Activated CD4-positive, alpha-beta T cell treated with anti-CD3 and anti-CD28 coated beads, Interleukin-2, Interleukin-6, amounts not matched to agents 100 ng/mL and 50 ng/mL, durations not matched to agents 16 hours and 8 hours (primary cell): ENCODE measurements at places on chromosomes 2 and 18.

DNA sequence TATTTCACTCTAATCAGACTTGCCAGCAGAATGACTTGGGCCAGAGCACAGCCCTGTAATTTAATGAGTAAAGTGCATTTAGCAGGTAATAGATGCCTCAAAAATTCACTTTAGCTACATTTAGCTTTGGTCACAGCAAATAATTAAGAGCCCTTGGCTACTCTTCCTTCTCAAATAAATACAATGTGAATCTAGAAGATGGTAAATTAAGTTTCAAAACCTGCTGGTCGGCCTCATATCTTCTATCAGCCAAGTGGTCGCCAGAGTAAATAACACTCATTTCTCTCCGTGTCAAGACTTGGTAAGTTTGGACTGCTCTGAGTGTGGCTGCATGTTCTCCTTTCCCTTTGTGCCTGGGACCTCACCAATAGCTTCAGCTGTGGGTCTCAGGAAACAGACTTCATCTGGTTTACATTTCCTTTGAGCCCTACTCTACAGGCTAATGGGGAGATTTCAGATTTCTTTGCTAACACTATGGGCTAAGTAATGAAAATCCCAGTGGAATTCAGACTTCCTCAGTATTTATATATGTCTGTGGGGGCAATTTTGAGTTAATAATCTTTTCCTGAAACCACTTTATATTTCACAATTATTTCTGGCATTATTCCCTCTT is 375.8 kb downstream of the RBM43 start:
- no peak for DNase-seq

DNA sequence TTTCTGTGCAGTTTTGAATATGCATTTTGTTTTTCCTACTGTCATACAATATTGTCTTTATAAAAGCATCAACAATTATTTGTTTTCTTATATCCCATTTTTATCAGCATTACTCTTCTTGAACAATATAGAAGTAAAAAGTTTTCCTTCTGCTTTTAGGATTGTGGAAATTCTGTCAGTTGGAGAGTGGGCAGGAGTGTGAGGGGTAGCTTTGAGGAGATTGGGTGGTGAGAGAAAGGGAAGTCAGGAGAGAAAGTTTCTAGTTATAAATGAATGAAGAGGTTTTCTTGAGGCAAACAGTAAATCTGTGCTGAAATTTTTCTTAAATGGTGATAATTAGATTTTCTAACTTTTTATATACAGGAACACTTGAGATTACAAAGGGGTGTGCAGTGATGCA is 151.7 kb upstream of the NOSTRIN start:
- no peak for DNase-seq

- DNase-seq: no peak
These were observed 39.7 kb upstream of the SOCS6 start for GRCh38 chr18:70249118-70249517.

GRCh38 chr2:33210626-33211025 is 263.9 kb downstream of the LTBP1 start:
- DNase-seq: no peak

DNA sequence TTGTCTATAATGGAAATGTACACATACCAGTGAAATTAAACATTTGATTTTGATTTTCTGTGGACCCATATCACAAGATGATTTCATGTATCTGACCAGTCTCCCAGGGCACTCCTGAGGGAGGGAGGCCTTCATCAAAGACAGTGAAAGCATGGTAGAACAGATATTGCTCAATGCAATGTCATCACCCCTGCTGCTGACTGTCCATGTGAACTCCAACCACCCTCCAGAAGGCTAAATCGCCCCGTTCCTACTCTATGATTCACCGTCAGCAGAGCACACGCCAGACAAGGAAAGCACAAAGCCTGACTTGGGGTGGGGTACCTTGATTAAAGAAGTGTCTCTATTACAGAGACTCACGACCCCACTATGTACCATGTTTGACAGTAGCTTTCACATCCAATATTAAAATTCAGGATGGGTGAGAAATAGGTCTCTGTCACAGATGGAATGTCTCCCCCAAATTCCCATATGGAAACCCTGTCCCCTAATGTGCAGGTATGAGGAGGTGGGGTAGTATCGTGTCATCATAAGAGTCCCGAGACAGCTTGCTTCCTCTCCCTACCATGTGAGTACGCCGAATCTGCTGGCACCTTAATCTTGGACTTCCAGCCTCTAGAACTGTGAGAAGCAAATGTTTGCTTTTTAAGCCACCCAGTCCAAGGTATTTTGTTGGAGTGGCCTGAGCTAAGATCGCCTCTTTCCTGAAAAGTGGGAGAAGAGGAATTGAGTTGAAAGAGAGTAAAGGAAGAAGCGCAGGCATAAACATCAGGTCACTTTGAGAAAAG is 42.4 kb downstream of the CYB5A start:
- DNase-seq: no peak

DNA sequence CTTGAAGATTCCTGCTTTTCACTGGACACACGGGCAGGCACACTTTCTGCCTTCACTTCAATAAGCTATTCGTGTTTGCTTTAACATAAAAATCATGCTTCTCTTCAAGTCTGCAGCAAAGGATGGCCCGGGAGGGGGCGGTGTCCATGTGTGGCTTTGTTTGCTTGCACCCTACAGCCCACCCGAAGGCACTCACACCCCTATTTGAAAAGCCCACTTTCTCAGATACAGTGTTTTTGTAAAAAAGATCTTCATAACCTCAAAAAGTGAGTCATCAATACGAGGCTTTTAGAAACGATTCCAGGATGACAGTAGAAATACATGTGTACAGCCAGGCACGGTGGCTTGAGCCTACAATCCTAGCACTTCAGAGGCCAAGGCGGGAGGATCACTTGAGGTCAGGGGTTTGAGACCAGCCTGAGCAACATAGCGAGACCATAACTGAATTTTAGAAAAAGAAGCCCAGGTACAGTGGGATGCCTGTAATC is 36.5 kb upstream of the HPCAL1 start:
- DNase-seq: no peak

DNA sequence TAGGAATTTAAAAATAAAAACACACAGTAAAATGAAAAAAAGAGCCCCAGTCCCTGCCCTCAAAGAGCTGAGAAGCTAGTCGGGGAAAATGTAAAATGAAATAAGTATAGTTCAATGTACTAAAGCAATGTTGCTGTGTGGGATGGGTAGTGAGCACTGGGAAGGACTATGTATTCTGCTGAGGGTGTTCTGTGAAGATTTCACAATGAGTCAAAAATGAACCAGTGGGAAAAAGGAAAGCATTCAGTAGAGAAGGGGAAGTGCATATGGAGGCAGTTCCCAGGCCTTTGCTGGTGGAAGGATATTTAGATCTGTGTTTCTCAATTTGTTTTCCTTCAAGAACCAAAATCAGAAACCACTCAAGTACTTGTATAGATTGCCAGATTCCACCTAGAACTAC is 1094.7 kb upstream of the KLHL29 start:
- no peak for DNase-seq

DNA sequence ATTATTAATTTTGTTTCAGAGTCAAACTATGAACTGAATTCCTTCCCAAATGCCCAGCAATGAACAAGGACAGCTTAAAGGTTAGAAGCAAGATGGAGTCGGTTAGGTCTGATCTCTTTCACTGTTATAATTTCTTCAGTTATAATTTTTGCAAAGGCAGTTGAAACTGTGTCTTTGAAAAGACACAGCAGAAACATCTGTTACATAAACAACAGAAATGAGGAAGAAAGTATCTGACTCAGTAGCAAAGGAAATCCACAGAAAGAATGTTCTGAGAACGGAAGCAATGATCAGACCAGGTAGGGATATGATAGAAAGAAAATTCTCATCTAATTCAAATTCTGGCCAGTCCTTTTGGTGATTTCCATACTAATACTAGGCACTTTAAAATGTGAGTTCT is 5.2 kb upstream of the RMC1 start:
- DNase-seq: no peak

DNA sequence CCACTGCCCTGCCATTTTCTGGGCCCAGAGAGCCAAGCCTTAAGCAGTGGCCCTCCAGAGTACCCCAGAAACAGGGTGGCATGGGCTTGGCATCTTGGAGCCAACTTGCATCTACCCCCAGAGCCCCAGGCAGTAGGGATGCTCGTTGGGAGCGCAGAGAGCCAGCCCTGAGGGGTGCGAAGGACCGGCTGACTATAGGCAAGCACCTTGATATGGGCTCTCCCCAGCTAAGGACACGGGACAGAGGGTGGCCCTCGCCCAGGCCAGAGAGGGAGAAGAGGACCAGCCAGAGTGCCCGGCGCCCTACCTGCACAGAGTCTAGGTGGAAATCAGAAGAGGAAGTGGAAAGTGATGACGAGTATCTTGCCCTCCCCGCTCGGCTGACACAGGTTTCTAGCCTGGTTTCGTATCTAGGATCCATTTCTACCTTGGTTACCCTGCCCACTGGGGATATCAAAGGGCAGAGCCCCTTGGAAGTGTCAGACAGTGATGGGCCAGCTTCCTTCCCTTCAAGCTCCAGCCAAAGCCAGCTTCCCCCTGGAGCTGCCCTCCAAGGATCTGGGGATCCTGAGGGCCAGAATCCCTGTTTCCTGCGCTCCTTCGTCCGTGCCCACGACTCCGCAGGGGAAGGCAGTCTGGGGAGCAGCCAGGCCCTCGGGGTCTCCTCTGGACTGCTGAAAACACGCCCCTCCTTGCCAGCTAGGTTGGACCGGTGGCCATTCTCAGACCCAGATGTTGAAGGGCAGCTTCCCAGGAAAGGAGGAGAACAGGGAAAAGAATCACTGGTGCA is 16.2 kb downstream of the CEP68 start:
- DNase-seq: no peak

DNA sequence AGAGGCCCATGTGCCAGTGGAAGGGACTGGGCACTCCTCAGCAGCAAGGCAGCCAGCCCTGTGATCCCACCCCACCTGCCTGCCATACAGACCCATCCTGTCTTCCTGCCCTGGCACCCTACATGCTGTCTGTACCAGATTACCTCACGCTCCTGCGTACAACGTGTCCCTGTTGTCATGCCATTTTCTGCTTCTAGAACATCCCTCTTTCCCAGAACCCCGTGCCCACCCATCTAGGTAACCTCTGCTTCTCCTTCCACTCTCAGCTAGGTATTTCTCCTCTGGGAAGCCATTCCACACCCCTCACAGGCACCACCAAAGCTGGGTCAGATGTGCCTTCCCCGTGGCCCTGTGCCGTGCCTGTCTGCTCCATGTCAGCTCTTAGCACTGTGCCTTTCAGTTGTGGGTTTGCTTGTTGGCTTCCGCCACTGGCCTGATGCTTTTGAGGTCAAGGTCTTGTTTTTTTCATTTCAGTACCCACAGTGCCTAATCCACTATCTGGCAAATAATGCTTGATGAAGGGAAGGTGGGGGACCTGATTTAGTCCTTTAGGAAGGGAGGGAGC is 71.7 kb upstream of the ALPP start:
- no peak for DNase-seq

GRCh38 chr2:144748443-144748842 is 228.5 kb upstream of the ZEB2 start:
- no peak for DNase-seq

- DNase-seq: peak; percentile 81
These were observed 2.5 kb downstream of the IGFBP5 start for GRCh38 chr2:216692636-216693413.

- no peak for DNase-seq
These were observed 55.8 kb downstream of the DOCK10 start for GRCh38 chr2:224986477-224986876.

- DNase-seq: no peak
These were observed 10.5 kb downstream of the GDF7 start for GRCh38 chr2:20677301-20678085.

DNA sequence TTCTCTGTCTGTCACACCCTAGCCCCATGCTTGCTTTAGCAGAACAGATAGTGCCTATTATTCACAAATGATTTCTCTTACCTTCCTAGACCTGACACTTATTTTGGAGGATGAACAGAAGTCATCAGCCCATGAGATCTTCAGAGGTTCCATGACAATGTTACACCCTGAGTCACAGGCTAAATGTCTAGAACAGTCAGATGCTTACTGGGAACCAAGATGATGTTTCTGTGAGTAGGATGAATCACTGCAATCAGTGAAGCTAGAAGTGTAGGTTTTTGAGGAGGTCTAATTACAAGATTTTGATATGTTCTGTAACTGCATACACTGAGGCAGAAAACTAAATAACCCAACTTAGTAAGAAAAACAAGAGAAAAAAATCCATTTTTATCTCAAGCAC is 123.0 kb upstream of the THUMPD2 start:
- DNase-seq: no peak

GRCh38 chr2:175241691-175242090 is 60.2 kb upstream of the ATP5MC3 start:
- DNase-seq: no peak

DNA sequence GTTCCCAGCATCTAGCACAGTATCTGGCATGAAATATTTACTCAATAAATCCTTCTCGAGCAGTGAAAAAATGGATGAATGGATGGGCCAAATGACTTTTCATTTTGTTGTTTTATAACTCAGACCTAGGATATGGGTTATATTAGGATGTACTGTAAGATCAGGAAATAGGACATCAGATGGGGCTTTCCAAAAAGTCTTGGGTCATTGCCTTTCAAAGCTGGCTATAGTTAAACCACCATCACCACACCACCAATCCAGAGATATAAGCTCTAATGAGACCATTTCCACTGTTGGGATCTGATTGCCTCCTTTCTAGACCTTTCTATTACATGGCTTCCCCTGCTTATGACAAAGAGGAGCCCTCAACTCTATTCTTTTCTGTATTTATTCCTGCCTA is 525.0 kb upstream of the TCF4 start:
- no peak for DNase-seq

DNA sequence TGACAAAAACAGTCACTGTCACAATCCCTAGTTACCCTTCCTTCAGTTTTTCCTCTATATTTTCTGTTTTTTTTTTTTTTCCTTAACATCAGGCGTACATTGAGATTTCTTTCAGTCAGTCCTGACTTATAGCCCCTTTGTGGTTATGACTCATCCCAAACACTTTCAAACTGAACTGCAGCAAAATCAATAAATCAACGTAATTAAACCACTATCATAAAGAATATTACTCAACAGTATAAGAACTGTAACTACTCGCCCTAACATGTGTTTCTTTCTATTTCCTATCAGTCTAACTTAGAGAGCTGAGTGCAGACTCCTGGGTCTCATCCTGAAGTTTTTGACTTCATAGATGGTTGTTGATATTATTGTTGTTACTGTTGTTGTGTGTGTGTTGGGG is 523.5 kb downstream of the LRRTM4 start:
- no peak for DNase-seq

DNA sequence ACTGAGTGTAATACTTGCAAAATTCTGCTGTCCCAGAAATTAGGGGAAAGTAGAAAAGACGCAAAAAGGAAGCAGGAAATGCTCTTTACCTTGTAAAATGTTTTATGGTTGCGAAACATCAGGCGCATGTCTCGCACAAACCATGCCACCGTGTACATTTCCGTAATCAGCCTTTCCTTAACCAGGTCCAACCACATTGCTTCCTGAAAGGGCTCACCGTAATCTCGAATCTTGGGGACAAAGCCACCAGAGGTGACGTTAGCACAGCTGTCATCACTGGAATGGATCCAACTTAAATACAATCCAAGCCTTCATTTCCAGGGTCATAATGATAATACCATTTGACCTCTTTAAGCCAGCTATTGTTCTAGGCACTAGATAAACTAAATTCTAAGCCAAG is 49.3 kb downstream of the SP110 start:
- DNase-seq: peak; percentile 37

GRCh38 chr18:3478262-3478978 is 28.4 kb downstream of the TGIF1 start:
- DNase-seq: no peak
